ENCODE measurements at places on chromosomes 13 and 19.

GRCh38 chr13:20054586-20054985 is 96.1 kb downstream of the ZMYM2 start:
- DNase-seq = no peak

GRCh38 chr13:77337159-77337558 is 10.3 kb upstream of the MYCBP2 start:
- no peak for DNase-seq

GRCh38 chr13:26184791-26185250 is 37.3 kb downstream of the RNF6 start:
- peak; percentile 22 for DNase-seq

DNA sequence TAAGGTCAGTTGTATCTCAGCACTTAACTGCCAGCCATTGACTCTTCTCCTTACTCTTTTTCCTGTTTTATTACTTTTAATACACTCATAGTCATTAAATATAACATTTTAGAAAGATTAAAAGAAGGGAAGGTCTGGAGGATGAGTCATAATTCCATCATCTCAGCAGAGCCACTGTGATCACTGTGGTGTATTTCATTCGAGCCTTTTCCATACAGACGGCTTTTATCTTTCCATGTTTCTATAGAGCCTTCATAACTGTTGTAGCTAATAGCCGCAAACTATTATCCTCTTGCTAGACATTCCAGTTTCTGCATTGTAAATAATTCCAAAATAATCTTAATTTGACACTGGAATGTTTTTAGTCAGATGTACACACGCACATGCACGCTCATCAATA is 4.7 kb upstream of the FLT1 start:
- no peak for DNase-seq

GRCh38 chr13:97856304-97856675 is 97.2 kb upstream of the IPO5 start:
- no peak for DNase-seq
